ENCODE measurements at places on chromosomes 11 and 22. TPM values are rescaled to one million over a fixed set of nuclear protein-coding genes. Genes with fewer than 3 reads are reported as not detected.

GRCh38 chr22:20211409-20211996 is 56.6 kb downstream of the RTN4R start:
- DNase-seq, result no peak

BIRC3 gene
- total RNA-seq, result 17.8 TPM

- DNase-seq, result no peak
Observed at GRCh38 chr11:28517621-28518020, 409.4 kb downstream of the METTL15 start.

DNA sequence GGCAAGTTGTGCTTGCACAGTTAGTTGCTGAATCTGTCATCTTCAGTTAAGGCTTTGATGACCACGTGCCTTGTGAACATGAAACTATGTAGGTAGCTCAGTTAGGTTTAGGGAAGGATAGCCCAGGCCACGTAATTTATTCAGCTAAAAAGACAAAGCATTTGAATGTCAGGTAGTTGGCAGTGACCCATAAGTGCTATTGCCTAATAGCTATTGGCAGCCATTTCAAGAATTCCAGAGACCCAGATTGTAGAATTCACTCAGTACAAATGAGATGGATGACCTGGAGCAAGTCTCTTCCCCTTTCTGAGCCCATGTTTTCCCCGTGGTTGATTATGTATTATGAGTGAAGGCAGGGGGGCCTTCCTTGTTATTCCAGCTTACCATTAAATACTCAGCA is 265.3 kb upstream of the ANO5 start:
- DNase-seq, result no peak

- DNase-seq, result no peak
Observed at GRCh38 chr11:74905326-74905725, 43.6 kb downstream of the XRRA1 start.

MS4A4E gene
- total RNA-seq, result 2.7 TPM

DNA sequence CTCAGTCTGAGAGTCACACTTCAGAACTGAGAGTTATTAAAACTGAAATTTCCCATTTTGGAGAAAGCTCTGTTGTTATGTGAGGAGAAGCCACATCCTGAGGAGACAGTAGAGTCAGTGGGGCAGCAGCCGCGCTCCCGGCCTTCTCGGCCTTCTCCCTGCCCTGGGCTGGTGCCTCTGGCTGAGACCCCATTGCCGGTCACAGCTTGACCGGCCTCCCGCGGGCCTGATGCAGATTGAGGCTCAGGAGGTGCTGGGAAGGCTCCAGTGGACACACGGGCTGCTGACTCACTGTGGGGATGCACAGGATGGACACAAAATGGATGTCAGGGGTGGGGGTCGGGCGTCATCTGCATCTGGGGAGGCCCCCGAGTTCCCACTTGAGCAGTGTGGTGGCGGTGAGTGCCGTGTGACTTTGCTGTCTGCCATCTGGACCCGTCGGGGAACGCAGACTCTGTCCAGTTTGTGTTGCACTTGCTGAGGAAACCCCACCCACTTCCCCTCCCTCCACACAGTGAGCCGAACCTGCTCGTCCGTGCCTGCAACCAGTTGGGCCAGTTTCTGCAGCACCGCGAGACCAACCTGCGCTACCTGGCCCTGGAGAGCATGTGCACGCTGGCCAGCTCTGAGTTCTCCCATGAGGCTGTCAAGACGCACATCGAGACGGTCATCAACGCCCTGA is 50.1 kb downstream of the MUC6 start:
- DNase-seq, result peak; percentile 86

GRCh38 chr11:31325160-31325559 is 44.4 kb downstream of the DCDC1 start:
- DNase-seq, result no peak

DNA sequence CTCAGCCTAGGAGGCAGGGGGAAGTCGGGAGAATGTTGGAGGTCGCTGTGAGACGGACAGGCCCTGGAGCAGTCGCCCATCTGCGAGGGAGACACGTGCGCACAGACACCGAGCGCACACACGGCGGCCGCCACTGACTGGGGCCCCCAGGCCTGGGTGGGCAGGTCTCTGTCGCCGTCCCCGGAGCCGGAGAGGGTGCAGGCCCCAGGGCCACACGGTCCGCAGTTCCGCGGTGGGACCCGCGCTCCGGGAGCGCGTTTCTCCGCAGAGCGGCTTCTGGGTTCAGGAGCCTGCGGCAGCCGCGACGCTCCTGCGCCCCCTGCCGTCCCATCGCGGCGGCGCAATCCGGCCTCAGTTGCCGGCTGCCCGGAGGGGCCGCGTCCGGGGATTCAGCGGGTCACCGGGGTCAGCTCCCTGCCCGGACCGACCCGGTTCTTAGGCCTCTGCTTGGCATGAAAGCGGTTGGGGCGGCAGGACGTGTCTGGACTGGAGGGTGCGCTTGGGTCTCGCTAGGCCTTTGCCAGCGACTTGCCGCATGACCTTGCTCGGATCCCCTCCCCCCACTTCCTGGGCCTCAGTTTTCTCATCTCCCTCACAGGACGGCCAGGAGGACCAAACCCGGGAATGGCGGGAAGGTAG is 31.2 kb downstream of the PDE2A start:
- DNase-seq, result peak; percentile 72

STIM1 gene
- 59.5 TPM for total RNA-seq

DNA sequence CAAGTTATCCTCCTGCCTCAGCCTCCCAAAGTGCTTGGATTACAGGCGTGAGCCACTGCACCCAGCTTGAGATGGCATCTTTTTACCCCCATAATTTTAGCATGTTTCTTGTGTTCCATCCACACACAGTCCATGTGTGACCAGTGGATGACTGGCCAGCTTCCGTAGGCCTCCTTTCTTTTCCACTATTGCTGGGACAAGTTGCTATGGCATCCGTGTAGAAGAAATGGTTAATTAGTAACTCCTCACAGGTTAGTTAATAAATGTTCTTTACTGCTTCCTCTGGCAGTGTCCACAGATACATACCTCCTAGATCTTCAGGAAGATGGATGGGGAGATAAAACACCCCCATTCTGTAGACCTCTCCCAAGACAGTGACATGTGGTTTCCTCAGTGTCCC is 154.3 kb upstream of the RASSF10 start:
- no peak for DNase-seq

MS4A12 gene
- total RNA-seq, result not detected

TYMP gene
- 151 TPM for total RNA-seq
